ENCODE measurements at places on chromosomes 2 and 18.

GRCh38 chr18:44955825-44956224 is 275.1 kb downstream of the SETBP1 start:
- DNase-seq = no peak

DNA sequence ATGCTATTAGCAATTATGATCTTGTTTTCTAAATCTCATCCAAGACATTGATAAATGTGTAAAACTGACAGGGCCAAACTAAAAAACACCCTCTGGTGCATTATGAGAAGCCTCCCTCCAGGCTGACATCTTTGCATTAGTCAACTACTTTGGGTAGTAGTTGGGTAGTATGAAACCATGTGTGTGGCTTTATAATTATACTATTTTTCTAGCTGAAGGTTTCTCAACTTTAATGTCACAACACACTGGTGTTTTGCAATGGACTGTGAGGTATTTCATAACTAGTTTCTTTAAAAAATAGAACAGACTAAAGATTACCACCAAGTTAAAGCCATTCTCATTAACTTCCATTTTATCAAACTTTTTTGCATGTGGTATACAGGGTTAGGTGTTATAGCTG is 73.1 kb upstream of the RBMS1 start:
- DNase-seq = no peak

- no peak for DNase-seq
Measured at GRCh38 chr18:55509631-55510324, 78.2 kb downstream of the TCF4 start.

GRCh38 chr2:54549917-54550518 is 93.9 kb downstream of the SPTBN1 start:
- no peak for DNase-seq

- no peak for DNase-seq
Measured at GRCh38 chr2:88658326-88658725, 31.1 kb upstream of the EIF2AK3 start.

DNA sequence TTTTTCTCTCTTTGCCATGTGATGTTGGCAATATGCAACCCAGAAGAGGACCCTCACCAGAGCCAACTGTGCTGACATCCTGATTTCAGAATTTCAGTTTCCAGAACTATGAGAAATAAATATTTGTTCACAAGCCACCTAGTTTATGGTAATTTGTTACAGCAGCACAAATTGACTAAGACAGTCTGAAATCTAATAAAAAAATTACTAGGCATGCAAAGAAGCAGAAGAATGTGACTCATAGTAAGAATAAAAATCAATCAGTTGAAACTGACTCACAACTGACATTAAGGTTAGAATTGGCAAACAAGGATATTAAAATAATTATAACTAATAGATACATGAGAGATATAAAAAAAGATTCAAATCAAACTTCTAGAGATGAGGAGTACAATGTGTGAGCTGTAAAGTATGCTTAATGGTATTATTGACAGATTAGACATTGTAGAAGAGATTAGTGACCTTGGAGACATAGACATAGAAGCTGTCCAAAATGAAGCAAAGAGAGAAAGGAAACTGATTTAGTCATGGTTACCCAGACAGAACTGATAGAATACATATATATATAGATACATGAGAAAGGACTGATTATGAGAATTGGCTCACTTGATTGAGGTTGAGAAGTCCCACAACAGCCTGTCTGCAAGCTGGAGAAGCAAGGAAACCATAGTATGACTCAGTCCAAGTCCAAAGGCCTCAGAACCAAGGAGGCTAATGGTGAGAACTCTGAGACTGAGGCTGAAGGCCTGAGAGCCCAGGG is 27.8 kb upstream of the TTC39C start:
- no peak for DNase-seq

- DNase-seq = no peak
Measured at GRCh38 chr2:128458505-128458904, 139.8 kb upstream of the HS6ST1 start.

DNA sequence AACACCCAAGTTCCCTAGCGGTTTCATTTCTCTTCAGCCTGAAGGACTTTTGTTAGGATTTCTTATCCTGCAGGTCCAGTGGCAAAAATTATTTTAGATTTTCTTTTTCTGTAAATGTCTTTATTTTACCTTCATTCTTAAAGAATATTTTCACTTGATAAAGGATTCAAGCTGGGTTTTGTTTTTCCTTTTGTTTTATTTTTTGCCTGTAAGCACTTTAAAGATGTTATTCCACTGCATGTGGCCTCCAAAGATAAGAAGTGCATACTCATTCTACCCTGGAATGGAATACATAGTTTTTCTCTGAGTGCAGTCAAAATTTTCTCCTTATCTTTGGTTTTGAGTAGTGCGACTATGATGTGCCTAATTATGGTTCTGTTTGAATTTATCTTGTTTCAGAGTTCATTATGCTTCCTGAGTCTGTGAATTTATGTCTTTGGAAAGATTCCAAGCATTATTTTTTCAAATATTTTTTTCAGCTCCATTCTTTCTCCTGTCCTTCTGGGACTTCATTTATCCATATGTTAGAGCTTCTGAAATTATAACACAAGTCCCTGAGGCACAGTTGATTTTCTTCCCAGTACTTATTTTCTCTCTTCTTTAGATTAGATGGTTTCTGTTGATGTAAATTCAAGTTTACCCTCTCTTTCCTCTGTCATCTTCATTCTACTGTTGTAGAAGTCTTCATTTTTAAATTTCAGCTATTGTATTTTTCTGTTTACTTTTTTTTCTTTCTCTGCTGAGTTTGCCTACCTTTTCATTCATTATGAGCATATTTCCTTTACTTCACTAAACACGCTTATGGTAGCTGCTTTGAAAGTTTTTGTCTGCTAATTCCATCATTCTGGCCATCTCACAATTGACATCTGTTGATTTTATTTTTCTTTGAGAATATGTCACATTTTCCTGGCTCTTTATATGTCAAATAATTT is 69.6 kb downstream of the MAPRE2 start:
- DNase-seq = no peak

DNA sequence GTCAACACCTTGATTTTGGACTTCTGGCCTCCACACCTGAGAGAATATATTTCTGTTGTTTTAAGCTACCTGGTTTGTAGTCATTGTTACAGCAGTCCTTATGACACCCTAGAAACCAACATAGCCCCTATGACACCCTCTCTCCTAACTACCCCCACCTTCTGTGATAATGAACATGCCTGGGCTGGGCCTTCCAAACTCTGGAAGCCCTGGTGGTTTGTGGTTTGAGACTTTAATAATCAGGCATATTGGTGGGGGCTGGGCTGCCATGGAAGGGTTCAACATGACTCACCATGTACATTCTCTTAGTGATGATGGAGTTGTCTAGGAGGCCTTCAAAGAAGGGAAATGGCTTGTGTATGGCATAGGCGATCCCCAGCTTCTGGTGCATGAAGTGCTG is 3.3 kb downstream of the SP110 start:
- DNase-seq = no peak

GRCh38 chr2:114699423-114699944 is 257.0 kb downstream of the DPP10 start:
- DNase-seq = no peak

- DNase-seq = no peak
Measured at GRCh38 chr2:129325151-129325550, 654.3 kb upstream of the RAB6C start.

DNA sequence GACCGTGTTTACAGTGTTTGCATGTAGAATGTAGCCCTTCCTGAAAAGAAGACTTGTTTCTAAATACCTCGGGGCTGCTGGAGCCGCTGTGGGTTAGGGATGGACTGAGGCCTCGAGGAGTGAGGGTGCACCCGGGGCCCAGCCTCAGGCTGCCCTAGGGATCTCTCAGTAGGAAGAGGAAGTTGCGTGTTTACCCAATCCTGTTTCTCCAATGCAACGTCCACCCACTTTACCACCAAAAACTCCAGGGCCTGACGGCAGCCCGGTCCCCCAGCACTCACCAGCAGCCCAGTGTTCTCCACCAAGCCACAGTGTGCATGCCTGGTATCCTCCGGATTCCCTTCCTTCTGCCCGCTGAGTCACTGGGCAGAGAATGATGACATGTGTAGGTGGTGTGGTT is 255.8 kb downstream of the GLI2 start:
- no peak for DNase-seq

DNA sequence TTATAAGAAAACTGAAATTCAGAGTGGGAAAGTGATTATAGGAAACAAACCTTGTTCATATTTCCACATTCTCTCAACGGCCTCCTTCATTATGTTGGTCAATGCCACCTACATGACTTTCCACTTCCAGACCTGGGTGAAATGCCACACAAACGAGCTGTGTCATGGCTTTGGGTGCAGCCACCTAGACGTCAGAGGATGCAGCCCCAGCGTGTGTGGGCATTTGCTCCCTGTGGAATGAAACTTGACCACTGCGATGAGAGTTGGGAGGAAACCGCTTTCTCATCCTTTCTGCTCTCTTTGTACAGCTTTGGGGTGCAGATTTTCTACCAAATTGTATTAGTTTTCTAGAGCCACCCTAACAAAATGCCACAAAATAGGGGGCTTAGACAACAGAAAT is 291.0 kb downstream of the CYRIA start:
- no peak for DNase-seq

DNA sequence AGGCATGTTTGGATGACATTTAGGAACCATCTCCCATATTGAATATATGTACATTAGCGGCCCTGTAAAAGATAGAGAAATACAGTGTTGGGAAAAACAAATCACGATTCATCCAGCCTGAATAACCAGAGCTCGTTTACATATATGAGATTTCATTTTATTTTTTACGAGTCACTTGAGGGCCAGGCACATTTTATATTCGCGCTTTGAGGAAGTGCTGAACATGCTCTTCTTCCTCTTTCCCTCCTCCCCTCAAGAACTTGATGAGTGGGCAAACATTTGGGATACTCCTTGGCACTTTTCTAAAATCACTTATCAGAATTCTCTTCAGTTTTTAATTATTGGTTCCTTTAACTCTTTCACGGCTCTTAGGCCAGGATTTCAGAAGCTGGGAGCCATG is 268.0 kb upstream of the TANK start:
- DNase-seq = no peak

GRCh38 chr2:201872591-201872990 is 66.3 kb downstream of the CDK15 start:
- DNase-seq = no peak

DNA sequence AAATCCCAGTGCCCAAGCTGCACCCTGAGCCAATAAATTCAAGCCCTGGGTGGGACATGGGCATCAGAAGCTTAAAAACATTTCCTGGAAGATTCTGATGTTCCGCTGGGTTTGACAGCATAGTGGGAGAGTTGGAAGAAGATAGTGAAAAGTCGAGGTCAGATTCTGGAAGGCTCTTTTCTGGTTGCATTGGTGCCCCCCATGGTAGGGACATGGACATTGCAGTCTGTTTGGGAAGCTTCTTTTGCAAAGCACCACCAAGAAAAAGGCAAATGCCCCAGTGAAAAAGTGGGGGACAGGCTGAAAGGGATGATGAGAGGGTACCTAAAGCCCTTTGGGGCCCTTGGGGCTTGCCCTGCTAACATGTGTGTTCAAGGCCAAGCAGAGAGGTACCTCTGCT is 21.0 kb downstream of the MERTK start:
- DNase-seq = no peak

DNA sequence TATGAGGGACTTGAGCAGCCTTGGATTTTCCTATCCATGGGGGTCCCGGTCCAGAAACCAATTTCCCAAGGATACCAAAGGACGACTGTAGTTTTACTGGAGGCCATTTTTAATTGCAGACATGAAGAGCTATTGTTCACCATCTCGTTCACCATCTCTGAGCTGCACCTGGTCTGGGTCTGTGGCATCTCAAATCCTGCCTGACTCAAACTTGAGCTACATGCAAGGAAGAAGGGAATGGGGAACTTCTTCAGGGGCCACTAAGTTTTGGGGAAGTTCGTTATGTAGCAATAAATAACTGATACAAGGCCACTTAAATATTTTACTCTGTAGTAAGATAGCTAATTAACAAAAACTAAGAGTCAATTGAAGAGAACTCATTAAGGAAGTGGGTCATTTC is 2.1 kb upstream of the SMCHD1 start:
- no peak for DNase-seq

GRCh38 chr2:221775096-221775495 is 203.0 kb upstream of the EPHA4 start:
- no peak for DNase-seq

GRCh38 chr2:229930656-229931055 is 8.4 kb downstream of the FBXO36 start:
- DNase-seq = no peak

GRCh38 chr2:1625281-1626001 is 118.9 kb downstream of the PXDN start:
- no peak for DNase-seq

- DNase-seq = no peak
Measured at GRCh38 chr2:119732601-119733164, 27.0 kb upstream of the PTPN4 start.

- DNase-seq = no peak
Measured at GRCh38 chr2:199404841-199405240, 52.9 kb downstream of the SATB2 start.

GRCh38 chr2:24915796-24916195 is 4.2 kb downstream of the ADCY3 start:
- no peak for DNase-seq

- no peak for DNase-seq
Measured at GRCh38 chr2:239358062-239358754, 42.6 kb downstream of the HDAC4 start.

DNA sequence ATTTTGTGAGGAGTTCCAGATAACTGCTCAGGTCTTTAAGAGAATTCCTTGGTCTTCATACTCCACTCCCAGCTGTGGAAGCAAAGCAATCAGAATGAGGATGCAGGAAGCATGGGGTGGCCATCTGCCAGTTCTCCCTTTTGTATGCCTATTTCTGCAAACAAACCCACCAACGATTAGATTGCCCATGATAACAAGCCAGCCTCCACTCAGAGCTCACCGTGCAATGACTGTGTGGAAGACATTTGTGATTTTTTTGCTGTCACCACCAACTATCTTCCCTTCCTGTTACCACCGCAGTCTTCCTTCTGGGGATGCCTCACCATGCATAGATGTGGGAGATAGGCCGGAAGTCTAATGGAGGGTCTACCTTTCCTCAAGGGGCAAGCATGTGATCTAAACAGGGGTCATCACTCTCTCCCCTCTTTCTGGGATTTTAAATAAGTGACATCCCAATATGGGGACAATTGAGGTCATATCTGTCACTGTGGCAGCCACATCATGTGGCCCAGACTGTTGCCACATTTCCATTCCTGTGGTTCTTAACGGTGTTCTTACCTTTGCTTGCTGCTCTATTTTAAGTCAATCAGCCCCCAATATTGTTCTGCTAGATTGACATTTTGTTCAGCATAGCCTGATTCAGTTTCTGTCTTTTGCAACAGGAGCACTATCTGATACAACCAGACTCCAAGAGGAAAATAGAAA is 4.4 kb downstream of the AFF3 start:
- DNase-seq = no peak

- DNase-seq = no peak
Measured at GRCh38 chr2:235937936-235938335, 230.2 kb downstream of the GBX2 start.

- DNase-seq = no peak
Measured at GRCh38 chr2:158719403-158719802, 75.7 kb upstream of the DAPL1 start.
